CD4-positive, alpha-beta T cell treated with Interleukin-15 for 4 hours (primary cell): ENCODE measurements at places on chromosomes 2 and 18.

DNA sequence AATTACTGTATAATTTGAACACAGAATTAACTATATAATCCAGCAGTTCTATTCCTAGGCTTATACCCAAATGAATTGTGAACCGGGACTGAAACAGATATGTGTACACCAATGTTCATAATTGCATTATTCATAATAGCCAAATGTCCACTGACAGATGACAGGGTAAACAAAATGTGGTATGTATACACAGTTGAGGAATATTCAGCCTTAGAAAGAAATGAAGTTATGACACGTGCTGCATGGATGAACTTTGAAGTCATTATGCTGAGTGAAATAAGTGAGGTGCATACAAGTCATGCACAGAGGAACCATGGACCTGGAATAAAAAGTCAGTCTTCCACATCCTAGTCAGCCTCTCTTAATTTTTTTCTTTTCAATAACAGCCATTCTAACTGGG is 91.9 kb downstream of the SH3RF3 start:
- no peak for DNase-seq

GRCh38 chr2:237904831-237905599 is 45.6 kb downstream of the RAMP1 start:
- no peak for DNase-seq

DNA sequence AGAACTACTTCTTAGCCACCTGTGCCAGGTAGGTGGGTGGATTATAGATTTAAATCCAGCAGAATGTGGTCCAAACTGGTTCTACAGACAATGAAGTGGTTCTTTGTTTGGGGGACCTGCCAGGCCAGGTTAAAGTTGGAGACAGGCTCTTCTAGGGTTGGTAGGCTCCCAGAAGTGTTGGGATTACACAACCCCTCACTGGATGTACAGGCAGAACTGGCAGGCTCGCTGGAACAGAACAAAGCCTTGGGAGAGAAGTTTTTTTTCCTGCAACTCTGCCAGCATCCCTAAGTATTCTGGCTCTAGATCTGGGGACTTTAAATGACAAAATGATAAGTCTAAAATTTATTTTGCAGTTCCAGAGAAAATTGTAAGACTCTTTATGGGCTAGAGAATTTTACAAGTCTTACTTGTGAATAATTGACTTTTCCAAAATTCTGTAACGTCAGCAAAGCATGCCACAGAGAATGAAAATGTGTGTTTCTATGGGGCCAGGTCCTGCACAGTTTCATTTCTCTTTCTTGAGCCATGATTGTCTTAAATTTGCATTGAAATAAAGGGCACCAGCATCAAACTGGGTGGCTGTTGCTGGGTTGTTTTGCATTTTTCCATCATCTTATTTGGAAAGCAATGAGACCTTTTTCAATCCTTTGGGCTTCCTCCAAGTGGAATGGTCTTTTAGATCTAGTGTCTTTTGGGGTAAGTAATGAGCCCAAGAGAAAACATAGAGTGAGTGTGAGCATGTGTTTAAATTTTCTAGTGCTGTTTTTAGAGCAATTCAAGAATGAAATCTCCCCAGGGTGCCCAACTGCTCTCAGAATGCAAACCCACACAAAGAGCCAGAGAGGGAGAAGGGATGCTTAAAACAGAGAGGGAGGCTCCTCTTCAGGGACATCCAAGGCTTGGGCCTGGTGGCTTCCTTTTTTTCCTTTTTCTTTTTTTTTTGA is 32.4 kb upstream of the ATL2 start:
- DNase-seq, result no peak

DNA sequence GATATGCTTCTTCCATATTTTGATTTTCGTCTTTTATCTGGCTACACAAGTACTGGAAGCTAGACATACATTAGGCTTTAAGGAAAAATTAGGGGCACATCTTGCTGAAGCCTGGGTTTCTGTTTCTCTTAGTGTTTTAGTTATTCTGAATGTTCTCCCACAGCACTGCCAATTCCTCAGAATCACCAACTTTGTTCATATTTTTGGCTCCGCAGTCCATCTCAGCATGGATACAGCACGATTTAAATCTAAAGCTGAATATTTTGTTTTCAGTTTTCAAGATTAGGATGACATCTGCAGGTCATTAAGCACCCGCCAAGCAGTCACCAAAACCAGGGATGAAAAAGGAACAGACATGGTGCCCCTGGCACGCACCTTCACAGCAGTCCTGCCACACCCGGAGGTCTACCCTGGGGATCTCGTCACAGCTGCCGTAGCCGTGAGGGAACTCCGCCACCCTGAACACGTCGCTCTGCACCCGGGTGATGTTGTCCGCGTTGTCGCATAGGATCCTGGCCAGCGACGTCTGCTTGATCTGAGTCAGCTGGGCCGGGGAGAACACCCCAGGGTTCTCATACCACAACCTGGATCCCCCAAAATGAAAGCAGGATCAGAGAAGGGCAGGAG is 101.2 kb downstream of the PXDN start:
- no peak for DNase-seq

GRCh38 chr2:172496160-172496608 is 59.7 kb upstream of the PDK1 start:
- peak; percentile 56 for DNase-seq

- DNase-seq, result no peak
Observed at GRCh38 chr18:76246590-76246989, 248.5 kb downstream of the ZNF516 start.

DNA sequence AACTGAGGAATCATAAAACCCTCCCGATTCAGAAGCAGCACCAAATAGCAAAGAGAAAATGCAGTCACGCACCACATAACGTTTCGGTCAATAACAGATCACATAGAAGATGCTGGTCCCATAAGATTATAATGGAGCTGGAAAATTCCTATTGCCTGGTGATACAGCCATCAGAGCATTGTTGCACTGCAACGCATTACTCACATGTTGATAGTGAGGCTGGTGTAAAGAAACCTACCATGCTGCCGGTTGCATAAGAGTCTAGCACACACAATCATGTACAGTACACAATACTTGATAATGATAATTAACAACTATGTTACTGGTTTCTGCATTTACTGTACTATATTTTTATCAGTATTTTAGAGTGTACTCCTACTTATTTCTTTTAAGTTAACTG is 32.5 kb downstream of the RNF152 start:
- no peak for DNase-seq

DNA sequence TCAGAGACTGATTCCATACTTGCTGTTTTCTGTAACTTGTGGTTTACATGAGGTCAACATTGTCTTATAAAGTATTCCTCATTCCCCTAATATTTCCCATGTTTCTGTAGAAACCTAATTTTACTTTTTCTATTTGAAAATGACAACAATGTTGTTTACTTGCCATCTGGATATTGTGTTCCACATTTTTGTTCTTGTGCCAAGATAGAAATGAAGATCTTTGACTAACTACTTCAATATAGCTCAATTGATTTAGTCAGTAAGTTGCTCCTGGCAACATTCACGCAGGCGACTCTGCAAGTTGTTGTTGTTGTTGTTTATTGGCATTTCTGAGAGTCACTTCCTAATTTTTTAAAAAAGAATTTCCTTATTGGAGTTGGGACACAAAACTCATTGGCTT is 69.5 kb downstream of the CAVIN2 start:
- no peak for DNase-seq

DNA sequence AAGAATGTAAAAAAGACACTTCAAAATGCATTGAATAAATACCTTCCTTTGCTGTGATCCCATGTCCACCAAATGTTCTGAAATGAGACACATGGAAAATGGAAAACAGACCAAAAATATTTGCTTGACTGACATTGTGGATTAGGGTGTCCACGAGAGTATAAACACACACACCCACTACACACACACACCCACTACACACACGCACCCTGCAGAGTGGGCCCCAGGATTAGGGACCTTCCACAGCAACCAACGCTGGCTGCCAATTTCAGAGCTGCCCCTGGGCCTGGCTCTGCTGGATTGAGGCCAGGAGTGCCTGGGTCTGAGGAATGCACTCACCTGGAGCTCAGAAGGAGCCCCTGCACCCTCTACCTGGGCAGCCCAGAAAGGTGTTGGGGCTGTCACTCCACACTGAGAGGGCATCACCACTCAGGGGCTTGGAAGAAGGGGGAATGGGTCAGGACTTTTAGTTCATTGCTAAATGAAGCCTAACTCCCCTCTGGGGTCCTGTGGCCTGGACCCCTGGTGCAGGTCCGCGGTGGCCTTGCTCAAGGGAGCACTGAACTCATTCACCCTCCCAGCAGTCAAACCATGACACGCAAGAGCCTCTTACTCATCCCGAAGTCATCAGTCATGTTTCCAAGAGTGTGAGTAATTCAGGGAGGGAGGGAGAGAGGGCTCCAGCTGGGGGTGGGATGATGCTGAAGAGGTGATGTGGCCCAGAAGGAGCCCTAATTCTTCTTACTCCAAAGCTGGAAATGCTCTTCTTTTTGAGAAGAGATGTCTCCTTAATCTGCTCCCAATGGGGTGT is 50.2 kb upstream of the PLB1 start:
- DNase-seq, result peak; percentile 13

GRCh38 chr18:48798334-48799245 is 152.2 kb downstream of the SMAD7 start:
- no peak for DNase-seq

DNA sequence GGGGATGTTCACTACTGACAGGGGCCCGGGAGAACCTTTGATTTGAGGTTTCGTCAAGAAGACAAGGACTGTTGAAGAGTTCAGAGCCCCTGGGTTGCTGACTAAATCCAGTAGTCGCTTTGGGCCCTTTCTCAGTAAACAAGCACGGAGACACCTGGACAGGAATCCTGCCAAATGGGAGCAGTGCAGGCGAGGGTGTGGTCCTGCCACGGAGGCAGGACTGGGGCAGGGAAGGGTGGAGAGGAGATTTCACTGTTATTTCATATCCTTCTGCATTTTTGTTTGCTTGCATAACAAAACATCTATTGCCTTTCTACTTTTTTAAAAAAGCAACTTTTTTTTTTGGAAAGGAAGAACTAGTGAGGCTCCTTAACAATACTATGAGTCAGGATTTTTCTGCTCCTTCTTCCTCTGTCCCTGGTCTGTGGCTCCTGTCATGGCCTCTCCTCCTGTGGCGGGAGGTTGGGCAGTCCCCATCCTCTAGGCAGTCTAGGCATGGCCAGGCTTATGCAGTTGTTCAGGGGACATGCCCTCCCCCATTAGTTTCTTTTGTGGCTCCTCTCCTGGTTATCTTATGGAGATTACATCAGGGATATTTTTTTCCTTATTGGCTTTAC is 57.7 kb downstream of the ARHGEF4 start:
- DNase-seq, result no peak

GRCh38 chr2:36734304-36734703 is 37.8 kb downstream of the VIT start:
- DNase-seq, result no peak

- no peak for DNase-seq
Observed at GRCh38 chr2:105788670-105789290, 44.1 kb downstream of the NCK2 start.

DNA sequence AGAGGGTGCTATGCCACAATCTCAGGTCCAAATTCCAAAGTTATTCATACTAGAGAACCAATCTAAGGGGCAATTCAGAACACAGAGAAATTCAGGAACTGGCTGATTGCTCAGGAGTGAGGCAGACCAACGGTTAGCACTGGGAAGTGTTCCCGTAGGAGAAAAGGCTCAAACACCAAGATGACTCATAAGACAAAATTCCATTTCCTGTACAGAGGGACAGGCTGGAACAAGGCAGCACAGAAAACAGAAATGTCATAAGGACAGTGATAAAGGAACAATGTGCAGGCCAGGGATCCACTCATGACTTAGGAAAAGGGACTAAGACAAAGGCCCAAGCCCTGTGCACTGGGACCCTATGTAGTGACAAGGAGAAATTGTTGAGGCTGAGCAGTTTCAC is 54.2 kb downstream of the PDE1A start:
- DNase-seq, result no peak

DNA sequence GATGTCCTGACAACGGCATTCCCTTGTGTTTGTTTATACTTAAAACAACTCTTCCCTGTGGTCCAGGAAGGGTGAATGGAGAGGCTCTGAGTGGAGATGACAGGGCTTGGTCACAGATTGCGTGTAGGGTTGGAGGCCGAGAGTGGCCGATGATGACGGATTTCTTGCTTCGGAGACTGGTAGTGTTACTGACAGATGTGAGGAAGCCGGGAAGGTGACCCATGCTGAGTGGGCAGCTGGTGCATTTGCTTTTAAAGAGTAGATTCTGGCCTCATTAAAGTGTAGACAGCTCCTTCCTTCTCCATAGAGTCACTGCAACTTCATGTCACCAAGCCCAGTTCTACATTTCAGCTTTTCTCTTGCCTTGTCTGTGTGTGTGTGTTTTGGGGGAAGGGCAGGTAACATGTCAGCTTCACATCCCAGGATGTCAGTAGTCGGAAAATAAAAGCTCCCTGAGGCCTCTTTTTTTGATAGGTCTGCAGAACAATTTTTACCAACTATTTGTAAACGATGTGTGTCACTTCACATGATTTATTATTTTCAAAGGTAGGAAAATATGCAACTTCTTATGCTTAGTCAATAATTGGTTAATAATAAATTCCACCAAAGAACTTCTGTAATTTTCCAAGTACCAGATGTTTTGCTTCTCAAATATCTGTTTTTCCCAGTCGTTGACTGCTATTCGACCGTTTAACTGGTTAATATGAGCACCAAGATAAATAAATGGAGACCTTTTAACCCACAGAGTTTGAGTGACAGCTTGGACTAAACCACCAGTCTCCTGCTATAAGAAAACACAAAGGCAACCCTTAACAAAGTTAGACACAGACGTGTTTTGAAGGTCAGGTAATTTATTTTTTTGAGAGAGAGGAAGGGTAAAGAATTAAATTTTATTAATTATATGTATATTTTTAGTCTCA is 436.9 kb downstream of the SLC4A3 start:
- DNase-seq, result no peak

GRCh38 chr2:54559006-54559445 is 102.9 kb downstream of the SPTBN1 start:
- DNase-seq, result no peak

- no peak for DNase-seq
Observed at GRCh38 chr18:76670564-76671288, 151.6 kb upstream of the ZNF236 start.

- no peak for DNase-seq
Observed at GRCh38 chr2:233457356-233457755, 103.1 kb downstream of the DGKD start.

GRCh38 chr2:18924386-18924785 is 335.0 kb upstream of the NT5C1B start:
- no peak for DNase-seq

DNA sequence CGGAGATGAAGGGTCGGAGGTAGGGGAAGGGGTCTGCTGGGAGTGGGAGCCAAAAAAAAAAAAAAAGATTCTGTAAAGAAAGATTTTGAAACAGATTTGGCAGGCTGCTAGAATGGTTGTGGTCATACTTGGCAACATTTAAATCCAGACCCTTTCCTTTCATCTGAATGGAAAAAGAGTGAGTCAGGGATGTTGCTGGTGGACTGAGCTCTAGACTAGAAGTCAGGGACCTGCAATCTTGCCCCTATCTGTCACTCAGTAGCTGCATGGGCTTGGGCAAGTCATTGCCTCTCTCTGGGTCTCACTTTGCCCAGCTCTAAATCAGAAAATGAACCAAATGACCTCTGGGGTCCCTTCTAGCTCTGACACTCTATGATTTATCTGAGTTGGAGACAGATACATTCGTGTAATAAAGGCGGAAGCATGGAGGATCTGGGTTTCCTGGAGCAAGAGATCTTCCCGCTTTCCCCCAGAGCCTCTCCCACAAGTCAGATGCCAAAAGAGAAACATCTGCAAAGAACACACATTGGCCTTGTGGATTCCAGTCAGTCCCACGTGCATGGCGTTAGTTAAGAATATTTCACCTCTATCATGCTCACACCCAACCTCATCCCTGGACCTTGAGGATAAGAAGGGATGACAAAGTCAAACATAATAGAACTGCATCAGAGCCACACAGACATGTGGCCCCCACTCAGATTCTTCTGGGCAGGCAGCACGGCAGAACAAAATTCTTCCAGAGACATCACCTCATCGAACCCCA is 58.5 kb downstream of the ADD2 start:
- DNase-seq, result no peak
